ENCODE measurements at places on chromosomes 7 and 10.

- no peak for DNase-seq
Measured at GRCh38 chr7:28627263-28627653, 214.9 kb downstream of the CREB5 start.

- DNase-seq, result no peak
Measured at GRCh38 chr10:22599636-22600228, 114.6 kb downstream of the PIP4K2A start.

GRCh38 chr7:12386313-12386740 lies 17.3 kb downstream of the VWDE start:
- DNase-seq, result no peak

GRCh38 chr7:98539865-98540264 lies 77.2 kb upstream of the NPTX2 start:
- no peak for DNase-seq

GRCh38 chr10:50552771-50553535 lies 70.8 kb downstream of the SGMS1 start:
- no peak for DNase-seq

- no peak for DNase-seq
Measured at GRCh38 chr10:92208736-92209135, 82.1 kb downstream of the CPEB3 start.

- DNase-seq, result no peak
Measured at GRCh38 chr7:133820584-133820983, 306.6 kb upstream of the LRGUK start.

DNA sequence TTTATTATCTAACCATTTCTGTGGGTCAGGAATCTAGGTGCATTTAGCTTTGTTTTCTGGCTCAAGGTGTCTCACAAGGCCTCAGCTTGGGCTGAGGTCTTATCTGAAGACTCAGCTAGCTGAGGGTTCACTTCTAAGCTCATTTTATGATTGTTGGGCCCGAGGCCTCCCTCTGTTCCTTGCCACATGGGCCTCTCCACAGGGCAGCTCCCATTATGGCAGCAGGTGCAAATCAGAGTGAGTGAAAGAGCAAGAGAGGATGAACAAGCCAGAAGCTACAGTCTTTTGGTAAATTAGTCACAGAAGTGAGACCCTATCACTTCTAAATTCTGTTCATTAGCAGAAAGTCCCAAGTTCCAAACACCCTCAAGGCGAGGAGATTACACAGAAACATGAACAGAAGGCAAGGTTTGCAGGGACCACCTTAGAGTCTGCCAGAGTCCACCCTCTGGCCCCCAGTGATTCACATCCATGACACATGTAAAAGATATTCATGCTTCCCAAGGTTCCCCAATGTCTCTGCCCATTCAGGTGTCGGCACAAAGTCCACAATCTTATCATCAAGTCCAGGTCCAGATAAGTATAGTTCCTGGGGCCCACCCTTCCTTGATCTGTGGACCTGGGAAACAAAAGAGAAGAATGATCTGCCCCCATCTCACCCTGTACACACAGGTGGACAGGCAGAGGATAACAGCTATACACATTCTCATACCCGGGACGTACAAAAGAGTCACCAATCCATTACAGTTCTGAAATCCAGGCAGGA lies 23.7 kb downstream of the FIGNL1 start:
- DNase-seq, result no peak

- no peak for DNase-seq
Measured at GRCh38 chr10:8300925-8301324, 246.4 kb downstream of the GATA3 start.

DNA sequence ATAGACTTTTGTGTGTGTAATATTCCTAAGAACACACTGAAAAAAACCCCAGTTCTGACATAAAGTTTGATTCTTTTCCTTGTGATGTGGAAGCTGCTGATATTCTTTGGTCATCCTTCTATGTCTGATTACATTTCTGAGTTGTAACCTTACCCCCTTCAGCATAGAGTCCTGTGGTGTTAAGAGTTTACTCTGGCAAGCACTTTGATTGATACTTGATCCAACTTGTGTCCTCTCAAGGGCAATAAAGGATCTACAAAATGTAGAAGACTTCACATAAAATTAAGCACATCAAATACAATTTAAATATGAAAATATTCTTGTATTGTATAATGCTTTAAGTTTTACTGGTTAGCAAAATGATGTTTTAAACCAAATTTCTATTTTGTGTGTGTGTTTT lies 221.7 kb upstream of the DKK1 start:
- no peak for DNase-seq

- no peak for DNase-seq
Measured at GRCh38 chr7:1892011-1892965, 222.2 kb downstream of the ELFN1 start.

DNA sequence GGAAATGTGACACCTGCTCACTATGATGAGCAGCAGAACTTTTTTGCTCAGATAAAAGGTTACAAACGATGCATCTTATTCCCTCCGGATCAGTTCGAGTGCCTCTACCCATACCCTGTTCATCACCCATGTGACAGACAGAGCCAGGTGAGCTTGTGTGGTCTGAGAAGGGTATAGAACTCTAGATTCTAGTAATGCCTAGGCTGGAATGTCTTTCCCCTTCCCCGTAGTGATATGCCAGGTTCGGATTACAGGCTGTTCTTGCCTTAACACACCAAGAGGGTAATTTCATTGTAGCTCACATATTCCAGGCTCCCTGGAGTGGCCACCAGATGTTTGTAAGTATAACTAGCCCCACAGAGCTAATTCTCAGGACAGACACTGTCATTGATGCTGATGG lies 9.2 kb downstream of the HIF1AN start:
- DNase-seq, result no peak

- no peak for DNase-seq
Measured at GRCh38 chr7:41478187-41478586, 224.7 kb downstream of the INHBA start.

- DNase-seq, result no peak
Measured at GRCh38 chr7:2214636-2215035, 18.1 kb downstream of the MAD1L1 start.

- DNase-seq, result no peak
Measured at GRCh38 chr10:21368022-21368582, 157.4 kb downstream of the SKIDA1 start.

DNA sequence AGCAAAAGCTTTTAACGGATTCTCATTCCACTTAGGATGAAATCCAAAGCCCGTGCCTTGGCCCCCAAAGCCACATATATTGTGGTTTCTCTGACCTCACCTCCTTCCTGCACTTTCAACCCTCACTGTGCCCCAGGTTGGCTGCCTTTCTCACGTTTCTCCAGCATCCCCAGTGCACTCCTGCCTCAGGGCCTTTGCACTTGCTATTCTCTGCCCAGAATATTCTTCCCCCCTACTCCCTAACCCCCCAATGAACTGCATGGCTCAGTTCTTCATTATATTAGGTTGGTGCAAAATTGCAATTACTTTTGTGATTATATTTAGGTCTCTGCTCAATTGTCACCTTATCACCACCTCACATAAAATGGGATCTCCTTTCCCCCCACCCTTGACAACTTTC lies 34.2 kb downstream of the MYOF start:
- no peak for DNase-seq

- no peak for DNase-seq
Measured at GRCh38 chr7:102425639-102426267, 7.6 kb upstream of the ORAI2 start.

GRCh38 chr7:26195867-26196657 lies 4.5 kb downstream of the HNRNPA2B1 start:
- no peak for DNase-seq

GRCh38 chr10:101536800-101537199 lies 51.3 kb downstream of the POLL start:
- no peak for DNase-seq

GRCh38 chr10:28463676-28464395 lies 69.1 kb upstream of the WAC start:
- no peak for DNase-seq

DNA sequence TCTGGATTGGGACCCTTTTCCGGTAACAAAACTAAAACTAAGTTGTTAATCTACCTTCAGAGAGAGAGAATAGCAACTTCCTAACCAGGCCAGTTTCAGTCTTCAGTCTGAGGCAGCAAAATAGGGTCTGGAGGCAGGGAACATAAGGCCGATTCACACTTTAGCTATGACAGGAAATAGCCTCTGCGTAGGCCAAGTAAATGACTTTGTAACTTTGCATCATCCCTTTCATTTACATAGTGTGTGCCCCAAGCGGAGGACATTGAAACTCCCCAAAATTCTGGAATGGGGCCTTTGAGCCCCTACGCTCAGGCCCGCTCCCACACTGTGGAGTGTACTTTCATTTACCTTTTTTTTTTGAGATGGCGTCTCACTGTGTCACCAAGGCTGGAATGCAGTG lies 1.7 kb upstream of the UPP1 start:
- no peak for DNase-seq

DNA sequence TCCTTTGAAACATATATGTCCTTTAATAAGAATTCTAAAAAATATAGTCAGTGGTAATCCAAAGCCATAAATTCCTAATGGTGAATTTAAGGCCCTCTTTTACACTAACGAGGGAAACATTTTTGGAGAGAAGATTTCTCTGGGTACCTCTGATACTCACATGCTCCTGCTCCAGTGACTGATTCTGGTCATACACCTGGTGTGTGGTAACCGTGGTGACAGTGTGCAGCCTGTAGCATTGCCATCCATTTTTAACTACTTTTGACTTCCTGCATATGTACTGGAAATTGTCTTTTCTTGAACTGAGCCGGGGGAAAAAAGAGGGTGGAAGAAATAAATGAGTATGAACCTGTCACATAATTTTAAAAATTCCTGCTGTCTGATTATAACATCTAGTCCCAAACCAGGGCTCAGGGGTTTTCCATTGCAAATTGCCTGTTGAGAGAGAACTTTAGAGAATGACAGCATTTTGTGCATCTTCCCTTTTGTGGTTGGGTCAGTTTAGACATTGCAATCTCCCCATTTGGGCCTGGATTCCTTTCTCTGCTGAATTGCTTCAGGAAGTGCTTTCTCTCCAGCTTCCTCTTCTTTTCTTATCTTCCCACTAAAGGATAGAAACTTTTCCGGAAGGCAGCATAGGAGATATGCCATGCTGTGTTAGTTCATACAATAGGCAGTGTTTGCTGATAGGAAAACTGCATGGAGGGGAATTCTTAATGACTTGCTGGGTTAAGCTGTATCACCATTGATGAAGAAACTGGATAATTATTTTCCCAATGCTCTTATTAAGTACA lies 125.5 kb downstream of the GRM3 start:
- DNase-seq, result no peak

DNA sequence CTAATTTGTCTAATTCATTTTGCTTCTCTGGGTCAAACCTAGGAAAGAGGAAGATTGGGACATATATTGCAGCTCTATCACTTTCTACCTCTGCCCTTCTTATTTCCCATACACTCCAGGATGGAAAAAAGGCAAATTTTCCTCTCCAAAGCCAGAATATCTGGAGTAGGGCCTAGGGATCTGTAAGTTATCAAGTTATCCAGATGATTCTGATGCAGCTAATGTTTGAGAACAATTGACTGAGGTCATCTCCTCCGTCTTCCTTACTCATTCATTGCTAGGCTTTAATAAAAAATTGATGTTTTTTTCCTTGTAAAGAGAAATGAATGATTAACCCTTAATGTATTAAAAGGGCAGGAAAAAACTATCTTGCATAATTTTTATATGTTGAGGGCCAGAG lies 211.9 kb upstream of the GLI3 start:
- no peak for DNase-seq

- no peak for DNase-seq
Measured at GRCh38 chr10:1153805-1154351, 97.7 kb downstream of the WDR37 start.

DNA sequence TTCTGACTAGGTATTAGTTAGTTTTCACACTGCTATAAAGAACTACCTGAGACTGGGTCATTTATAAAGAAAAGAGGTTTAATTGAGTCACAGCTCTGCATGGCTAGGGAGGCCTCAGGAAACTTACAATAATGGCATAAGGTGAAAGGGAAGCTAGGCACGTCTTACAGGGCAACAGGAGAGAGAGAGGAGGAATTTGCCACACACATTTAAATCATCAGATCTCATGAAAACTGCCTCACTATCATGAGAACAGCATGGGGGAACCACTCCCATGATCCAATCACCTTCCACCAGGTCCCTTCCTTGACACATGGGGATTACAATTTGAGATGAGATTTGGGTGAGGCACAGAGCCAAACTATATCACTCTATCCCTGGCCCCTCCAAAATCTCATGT lies 40.6 kb upstream of the ZMYND11 start:
- DNase-seq, result no peak

- no peak for DNase-seq
Measured at GRCh38 chr10:67790534-67791408, 47.2 kb downstream of the DNAJC12 start.

DNA sequence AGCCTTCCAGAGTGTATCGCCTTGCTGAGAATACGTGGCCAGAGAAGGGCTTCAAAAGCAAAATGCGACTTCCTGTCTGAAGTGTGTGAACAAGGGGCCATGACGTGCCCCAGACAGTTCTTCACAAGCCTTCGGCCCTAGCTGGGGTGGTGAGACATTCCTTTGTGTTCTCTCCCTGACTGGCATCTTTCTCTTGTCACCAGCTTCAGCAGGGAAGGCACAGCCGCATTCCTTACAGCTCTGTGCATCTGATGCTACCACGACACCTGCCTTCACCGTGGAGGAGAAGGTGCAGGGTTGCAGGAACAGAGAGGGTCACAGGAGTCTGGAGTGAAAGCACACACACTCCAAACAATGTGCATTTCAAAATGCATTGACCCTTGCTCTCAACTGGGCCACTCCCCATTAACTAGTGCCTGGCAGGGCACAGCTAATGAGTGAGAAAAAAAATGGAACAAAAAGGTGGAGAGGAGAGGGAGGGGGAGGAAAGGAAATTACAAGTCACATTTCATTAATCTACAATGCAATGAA lies 93.4 kb downstream of the GPR26 start:
- DNase-seq, result no peak

GRCh38 chr7:138738551-138739335 lies 37.6 kb upstream of the SVOPL start:
- DNase-seq, result peak; percentile 68

- DNase-seq, result peak; percentile 92
Measured at GRCh38 chr7:2209146-2209960, 23.4 kb downstream of the MAD1L1 start.

- no peak for DNase-seq
Measured at GRCh38 chr7:129166745-129167144, 21.7 kb upstream of the SMO start.

DNA sequence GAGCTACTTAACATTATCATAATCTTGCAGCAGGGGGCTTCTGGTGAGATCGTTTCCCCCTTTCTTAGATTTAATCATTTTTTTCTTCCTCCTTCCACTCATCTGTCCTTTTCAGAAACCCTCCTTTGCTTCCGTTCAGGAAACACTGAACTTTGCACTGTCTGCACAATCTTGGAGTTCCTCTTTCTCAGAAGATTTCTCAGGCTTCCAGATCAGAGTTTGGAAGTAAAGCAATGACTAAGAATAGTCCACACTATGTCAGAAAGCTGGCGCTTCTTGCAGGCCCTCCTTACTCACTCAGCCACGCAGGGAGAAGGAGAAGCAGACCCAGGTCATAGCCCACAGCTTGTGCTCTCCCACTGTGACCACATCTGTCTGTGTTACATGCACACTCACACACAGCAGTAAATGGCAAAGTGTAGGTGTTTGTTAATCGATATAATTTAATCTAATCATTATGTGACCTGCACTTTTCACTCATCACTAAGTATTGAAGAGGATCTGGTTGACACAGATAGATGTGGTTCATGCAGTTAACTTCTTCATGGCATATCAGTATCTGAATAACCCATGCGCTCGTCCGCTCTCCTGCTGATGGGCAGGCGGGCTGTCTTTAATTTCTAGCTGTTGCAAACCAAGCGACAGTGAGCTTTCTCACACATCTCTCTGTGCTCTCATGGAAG lies 30.2 kb downstream of the ALOX5 start:
- no peak for DNase-seq

GRCh38 chr7:94123136-94123535 lies 119.0 kb upstream of the BET1 start:
- no peak for DNase-seq

All from hepatic stellate cell (primary cell).